ENCODE measurements at places on chromosomes 1 and 21. TPM values are rescaled to one million over a fixed set of nuclear protein-coding genes. Genes with fewer than 3 reads are reported as not detected.
A peak's percentile ranks its signal among the peaks of the same experiment; 100 is the strongest.

ITLN2 gene
- not detected for total RNA-seq

OPRD1 gene
- total RNA-seq = not detected

AMY2A gene
- 4.2 TPM for total RNA-seq

SSR2 gene
- total RNA-seq = 151 TPM

CFAP74 gene
- total RNA-seq = not detected

GRCh38 chr1:10242135-10242534 lies 31.8 kb downstream of the KIF1B start:
- H3K4me1 ChIP-seq = peaks cover 4% of the 10 kb centered on the region
- H3K4me3 ChIP-seq = no peak overlapping the region

- peaks cover 3% of the 10 kb centered on the region for H3K4me1 ChIP-seq
- DNase-seq = no peak
- peaks cover 4% of the 10 kb centered on the region for H3K36me3 ChIP-seq
- peak overlapping the region; percentile 97 for H3K4me3 ChIP-seq
- no peaks in the 10 kb centered on the region for H3K27me3 ChIP-seq
- H3K27ac ChIP-seq = peak overlapping the region; percentile 19
Observed at GRCh38 chr1:150321826-150322166, 463 bp downstream of the PRPF3 start.

DNA sequence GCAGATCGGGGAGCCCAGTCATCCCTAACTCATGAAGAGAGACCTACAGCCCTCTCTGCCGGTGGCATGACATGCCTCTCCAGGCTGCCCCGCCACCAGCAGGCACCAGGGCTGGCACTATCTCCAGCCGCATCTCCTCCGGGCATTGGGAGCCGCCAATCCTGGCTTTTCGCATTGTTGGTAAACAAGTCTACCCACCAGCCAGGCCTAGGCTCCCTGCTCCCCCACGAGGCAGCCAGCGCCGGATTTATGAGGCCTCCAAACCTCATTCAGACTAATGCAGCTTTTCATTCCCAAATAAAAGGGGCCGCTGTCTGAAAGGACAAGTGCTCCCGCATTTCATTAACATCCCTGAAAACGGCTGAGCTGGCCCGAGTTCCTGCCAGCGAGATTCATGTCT lies 3.4 kb upstream of the GRIK3 start:
- no peak overlapping the region for H3K4me3 ChIP-seq
- H3K4me1 ChIP-seq = no peaks in the 10 kb centered on the region
- no peaks in the 10 kb centered on the region for H3K27me3 ChIP-seq
- DNase-seq = no peak
- H3K36me3 ChIP-seq = no peaks in the 10 kb centered on the region
- no peak overlapping the region for H3K27ac ChIP-seq

GRCh38 chr1:111563619-111564018 lies 56.0 kb upstream of the RAP1A start:
- no peaks in the 10 kb centered on the region for H3K4me1 ChIP-seq
- no peak overlapping the region for H3K4me3 ChIP-seq
- no peaks in the 10 kb centered on the region for H3K27me3 ChIP-seq
- H3K27ac ChIP-seq = no peak overlapping the region

- no peaks in the 10 kb centered on the region for H3K27me3 ChIP-seq
- peak overlapping the region; percentile 26 for H3K27ac ChIP-seq
- no peak overlapping the region for H3K4me3 ChIP-seq
- H3K36me3 ChIP-seq = no peaks in the 10 kb centered on the region
- H3K4me1 ChIP-seq = peaks cover 5% of the 10 kb centered on the region
- DNase-seq = no peak
Observed at GRCh38 chr1:230827081-230827681, 41.1 kb downstream of the C1orf198 start.

DNA sequence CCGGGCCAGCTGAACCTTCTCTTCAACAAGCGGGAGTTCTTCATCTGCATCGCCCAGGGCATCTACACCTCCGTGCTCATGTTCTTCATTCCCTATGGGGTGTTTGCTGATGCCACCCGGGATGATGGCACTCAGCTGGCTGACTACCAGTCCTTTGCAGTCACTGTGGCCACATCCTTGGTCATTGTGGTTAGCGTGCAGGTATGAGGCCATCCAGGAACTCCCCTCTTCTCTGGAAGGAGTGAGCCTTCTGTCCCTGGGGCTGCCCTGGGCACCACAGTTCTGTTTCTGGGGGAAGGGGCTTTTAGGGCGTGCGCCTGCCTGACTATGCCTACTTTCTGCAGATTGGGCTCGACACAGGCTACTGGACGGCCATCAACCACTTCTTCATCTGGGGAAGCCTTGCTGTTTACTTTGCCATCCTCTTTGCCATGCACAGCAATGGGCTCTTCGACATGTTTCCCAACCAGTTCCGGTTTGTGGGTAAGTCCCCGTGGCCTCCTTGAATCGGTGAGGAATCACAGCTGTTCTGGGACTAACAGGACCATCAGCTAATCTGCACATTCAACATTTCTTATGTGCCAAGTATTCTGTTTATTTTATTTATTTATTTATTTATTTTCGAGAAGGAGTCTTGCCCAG lies 21.1 kb downstream of the ATP8B2 start:
- no peaks in the 10 kb centered on the region for H3K36me3 ChIP-seq
- H3K27me3 ChIP-seq = no peaks in the 10 kb centered on the region
- H3K4me3 ChIP-seq = no peak overlapping the region
- DNase-seq = no peak
- no peaks in the 10 kb centered on the region for H3K4me1 ChIP-seq
- H3K27ac ChIP-seq = no peak overlapping the region

GRCh38 chr1:23210351-23210785 lies 6.9 kb downstream of the HTR1D start:
- H3K27me3 ChIP-seq = no peaks in the 10 kb centered on the region
- H3K4me1 ChIP-seq = no peaks in the 10 kb centered on the region
- DNase-seq = no peak
- no peaks in the 10 kb centered on the region for H3K36me3 ChIP-seq
- H3K27ac ChIP-seq = no peak overlapping the region

GRCh38 chr1:90486134-90486824 lies 230.8 kb downstream of the BARHL2 start:
- no peak overlapping the region for H3K4me3 ChIP-seq
- H3K36me3 ChIP-seq = no peaks in the 10 kb centered on the region
- no peaks in the 10 kb centered on the region for H3K4me1 ChIP-seq
- H3K27ac ChIP-seq = no peak overlapping the region
- H3K27me3 ChIP-seq = no peaks in the 10 kb centered on the region

DNA sequence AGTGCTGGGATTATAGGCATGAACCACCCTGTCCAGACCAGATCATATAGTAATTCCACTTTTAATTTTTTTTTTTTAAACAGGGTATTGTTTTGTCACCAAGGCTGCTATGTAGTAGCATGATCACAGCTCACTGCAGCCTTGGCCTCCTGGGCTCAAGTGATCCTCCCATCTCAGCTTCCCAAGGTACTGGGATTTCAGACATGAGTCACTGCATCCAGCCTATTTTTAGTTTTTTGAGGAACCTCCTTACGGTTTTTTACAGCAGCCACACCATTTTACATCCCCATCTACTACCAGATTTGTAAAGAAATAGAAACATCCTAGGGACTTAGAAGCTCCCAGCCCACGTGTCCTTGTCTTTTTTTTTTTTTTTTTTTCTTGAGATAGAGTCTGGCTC lies 24.0 kb downstream of the L1TD1 start:
- H3K4me1 ChIP-seq = no peaks in the 10 kb centered on the region
- H3K27me3 ChIP-seq = no peaks in the 10 kb centered on the region
- no peaks in the 10 kb centered on the region for H3K36me3 ChIP-seq
- H3K27ac ChIP-seq = no peak overlapping the region

DNA sequence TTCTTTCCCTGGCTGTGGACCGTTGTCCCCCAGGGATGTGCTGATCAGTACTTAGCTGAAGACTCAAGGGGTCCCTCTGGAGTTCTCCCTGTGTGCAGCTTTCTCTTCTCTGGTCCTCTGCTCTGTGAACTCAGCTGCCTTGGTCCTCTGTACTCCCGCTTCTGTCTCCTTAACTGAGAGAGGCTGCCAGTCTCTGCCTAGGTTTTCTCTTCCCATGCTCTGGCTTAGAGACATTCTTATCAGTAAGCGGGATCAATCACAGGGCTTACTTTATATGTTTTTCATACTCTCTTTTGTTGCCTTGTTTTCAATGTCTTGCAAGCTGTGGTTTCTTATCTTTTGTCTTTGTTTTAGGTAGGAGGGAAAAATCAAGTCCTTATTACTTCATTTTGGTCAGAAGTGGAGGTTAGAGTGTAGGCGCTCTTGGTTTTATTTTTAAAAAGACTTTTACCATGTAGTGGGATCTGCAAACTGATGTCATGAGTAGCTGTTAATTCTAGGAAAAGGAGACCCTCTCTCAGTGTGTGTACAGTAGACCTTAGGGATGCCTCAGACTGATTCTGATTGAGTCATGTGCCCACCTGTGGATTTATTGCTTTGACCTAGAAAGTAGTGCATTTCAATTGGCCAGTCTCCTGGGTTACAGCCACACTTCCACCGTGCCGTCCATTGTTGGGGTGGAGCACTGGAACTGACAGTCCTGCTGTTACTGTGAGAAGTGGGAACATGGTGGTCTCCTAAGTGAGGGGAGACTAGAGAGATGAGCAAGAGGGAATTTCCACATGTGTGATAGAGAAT lies 46.6 kb downstream of the TTC3 start:
- H3K27me3 ChIP-seq = no peaks in the 10 kb centered on the region
- no peak overlapping the region for H3K27ac ChIP-seq
- peaks cover 2% of the 10 kb centered on the region for H3K36me3 ChIP-seq
- no peaks in the 10 kb centered on the region for H3K4me1 ChIP-seq

DNA sequence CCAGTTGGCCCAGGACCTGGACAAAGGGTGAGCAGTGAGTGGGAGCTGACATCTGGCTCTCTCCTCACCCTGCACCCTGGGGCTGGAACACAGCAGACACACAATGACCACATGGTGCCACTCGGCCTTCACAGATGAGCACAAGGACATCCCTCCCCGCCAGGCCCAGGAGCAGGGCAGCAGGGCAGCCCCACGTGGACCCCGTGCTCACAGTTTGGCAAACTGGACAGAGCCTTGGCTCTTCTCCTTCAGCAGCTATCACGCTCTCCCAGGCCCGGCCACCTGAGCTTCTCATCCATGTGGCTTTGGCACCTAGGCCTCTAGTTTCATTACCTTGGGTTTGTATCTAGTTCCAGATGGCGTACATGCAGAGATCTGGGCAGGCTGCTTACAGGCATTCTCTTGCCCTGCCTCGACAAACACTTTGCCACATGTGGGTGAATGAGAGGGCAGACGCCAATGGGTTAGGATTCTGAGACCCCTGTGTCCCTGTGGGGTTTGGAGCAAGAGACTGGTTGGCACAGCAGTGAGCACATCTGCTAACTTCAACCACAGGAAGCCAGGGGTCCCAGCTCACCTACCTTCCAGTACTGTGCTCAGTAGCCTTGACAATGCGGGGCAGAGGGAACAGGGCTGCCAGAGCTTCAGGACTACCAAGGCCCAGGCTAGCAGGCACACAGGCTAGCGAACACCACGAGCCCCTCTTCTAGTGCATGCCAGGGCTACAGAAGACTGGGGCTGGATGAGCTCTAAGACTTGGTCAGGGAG lies 3.4 kb upstream of the PTPRF start:
- DNase-seq = no peak
- no peak overlapping the region for H3K27ac ChIP-seq
- H3K36me3 ChIP-seq = no peaks in the 10 kb centered on the region
- H3K4me1 ChIP-seq = no peaks in the 10 kb centered on the region

GRCh38 chr1:101451888-101452287 lies 215.1 kb downstream of the S1PR1 start:
- no peak for DNase-seq
- no peaks in the 10 kb centered on the region for H3K36me3 ChIP-seq
- H3K4me1 ChIP-seq = no peaks in the 10 kb centered on the region
- H3K27me3 ChIP-seq = no peaks in the 10 kb centered on the region

- H3K4me3 ChIP-seq = no peak overlapping the region
- DNase-seq = no peak
- H3K4me1 ChIP-seq = no peaks in the 10 kb centered on the region
- no peak overlapping the region for H3K27ac ChIP-seq
- peaks cover 8% of the 10 kb centered on the region for H3K36me3 ChIP-seq
Observed at GRCh38 chr1:32332290-32333079, 3.5 kb downstream of the MARCKSL1 start.

GRCh38 chr1:243962541-243962940 lies 88.5 kb upstream of the ZBTB18 start:
- no peaks in the 10 kb centered on the region for H3K4me1 ChIP-seq
- H3K4me3 ChIP-seq = no peak overlapping the region
- H3K36me3 ChIP-seq = no peaks in the 10 kb centered on the region
- no peak for DNase-seq
- no peaks in the 10 kb centered on the region for H3K27me3 ChIP-seq

DNA sequence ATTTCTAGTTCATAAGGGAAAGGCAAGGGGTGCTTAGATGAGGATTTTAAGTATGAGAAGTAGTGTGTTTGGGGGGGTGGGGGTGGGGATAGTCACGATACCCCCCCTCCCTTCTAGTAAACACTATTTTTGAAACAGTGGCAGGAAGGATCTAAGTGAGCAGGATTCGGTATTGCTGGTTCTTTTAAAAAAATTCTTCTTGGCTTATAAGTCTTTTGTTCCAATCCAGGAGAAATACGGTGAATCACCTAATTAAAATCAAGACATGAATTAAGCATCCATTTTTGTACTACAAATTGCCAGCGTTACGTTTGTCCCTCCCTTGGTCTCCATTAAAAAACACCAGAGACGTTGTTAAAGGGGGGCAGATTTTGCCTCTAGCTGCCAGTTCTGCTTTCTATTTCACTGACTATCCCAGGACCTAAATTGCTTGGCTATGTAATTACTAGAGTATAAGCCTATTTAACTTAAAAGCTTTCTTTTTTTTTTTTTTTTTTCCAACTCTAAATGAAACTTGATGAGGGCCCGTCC lies 911 bp downstream of the LMO4 start:
- no peak for DNase-seq
- H3K27me3 ChIP-seq = no peaks in the 10 kb centered on the region
- H3K27ac ChIP-seq = peak overlapping the region; percentile 84

DNA sequence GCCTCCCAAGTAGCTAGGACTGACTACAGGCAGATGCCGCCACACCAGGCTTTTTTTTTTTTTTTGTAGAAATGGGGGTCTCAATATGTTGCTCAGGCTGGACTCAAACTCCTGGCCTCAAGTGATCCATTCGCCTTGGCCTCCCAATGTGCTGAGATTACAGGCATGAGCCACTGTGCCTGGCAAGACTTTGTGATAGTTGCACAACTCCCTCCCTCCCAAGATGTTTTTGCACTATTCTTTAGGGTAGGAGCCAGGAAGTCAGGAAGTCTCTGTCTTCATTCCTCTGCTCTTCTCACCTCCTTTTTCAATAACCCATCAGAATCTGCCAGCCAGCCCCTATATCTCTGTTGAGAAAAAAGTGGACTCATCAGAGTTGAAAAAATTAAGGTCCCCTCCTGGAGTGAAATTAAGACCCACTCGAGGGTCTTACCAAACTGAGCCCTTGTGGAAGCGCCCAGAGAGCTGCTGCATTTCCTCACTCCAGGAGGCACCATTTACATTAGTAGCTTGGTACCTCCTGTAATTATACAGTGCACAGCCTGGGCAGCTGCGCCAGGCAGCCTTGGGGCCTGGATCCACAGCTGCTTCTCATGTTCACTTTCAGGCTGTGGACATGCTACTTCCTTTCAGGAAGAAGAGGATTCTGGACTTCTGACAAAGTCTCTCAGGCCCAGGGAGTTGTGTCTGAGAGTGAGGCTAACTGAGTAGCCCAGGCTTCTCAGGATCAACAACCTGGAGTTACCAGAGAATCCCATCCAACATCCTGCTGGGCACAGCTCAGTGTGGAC lies 24.0 kb downstream of the TCEA3 start:
- no peaks in the 10 kb centered on the region for H3K4me1 ChIP-seq
- H3K36me3 ChIP-seq = peaks cover 2% of the 10 kb centered on the region
- no peak overlapping the region for H3K4me3 ChIP-seq
- no peaks in the 10 kb centered on the region for H3K27me3 ChIP-seq

GRCh38 chr1:118479351-118479750 lies 294.3 kb upstream of the SPAG17 start:
- H3K27me3 ChIP-seq = no peaks in the 10 kb centered on the region
- H3K4me3 ChIP-seq = no peak overlapping the region
- no peaks in the 10 kb centered on the region for H3K4me1 ChIP-seq
- DNase-seq = no peak
